ENCODE measurements at places on chromosomes 5 and 9. TPM values are rescaled to one million over a fixed set of nuclear protein-coding genes. Genes with fewer than 3 reads are reported as not detected.

DNA sequence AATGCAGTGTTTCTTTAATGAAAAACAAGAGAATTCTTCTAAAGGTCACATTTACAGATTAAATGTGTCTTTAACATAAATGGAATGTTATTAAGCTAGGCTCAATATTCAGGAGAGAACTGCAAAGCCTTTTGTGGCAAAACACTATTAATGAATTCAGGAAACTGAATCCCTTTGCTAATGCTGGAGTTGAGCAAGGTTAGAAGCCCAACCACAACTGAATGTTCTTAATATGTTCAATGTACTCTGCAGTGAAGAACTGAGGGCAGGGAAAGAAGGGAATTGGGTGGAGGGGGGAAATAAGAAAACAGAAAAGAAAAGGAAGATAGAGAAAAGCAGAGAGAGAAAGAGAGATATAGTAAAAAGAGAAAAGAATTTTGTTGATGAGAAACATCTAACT is 276.7 kb upstream of the TMEM161B start:
- no peak for DNase-seq
- no peak overlapping the region for H3K27ac ChIP-seq

HRCT1 gene
- not detected for total RNA-seq

SPINK4 gene
- not detected for total RNA-seq

- peaks cover 21% of the 10 kb centered on the region for H3K4me1 ChIP-seq
- H3K27me3 ChIP-seq, result no peaks in the 10 kb centered on the region
- H3K27ac ChIP-seq, result no peak overlapping the region
- no peaks in the 10 kb centered on the region for H3K36me3 ChIP-seq
- no peak overlapping the region for H3K4me3 ChIP-seq
These were observed 199.4 kb upstream of the ST8SIA4 start for GRCh38 chr5:101102506-101102905.

GRCh38 chr9:117266855-117267497 is 147.9 kb downstream of the ASTN2 start:
- no peak overlapping the region for H3K4me3 ChIP-seq
- H3K27me3 ChIP-seq, result peaks cover 57% of the 10 kb centered on the region
- DNase-seq, result no peak
- no peaks in the 10 kb centered on the region for H3K36me3 ChIP-seq

CDH10 gene
- total RNA-seq, result 0.22 TPM

PCDHB2 gene
- total RNA-seq, result 23.1 TPM

DNA sequence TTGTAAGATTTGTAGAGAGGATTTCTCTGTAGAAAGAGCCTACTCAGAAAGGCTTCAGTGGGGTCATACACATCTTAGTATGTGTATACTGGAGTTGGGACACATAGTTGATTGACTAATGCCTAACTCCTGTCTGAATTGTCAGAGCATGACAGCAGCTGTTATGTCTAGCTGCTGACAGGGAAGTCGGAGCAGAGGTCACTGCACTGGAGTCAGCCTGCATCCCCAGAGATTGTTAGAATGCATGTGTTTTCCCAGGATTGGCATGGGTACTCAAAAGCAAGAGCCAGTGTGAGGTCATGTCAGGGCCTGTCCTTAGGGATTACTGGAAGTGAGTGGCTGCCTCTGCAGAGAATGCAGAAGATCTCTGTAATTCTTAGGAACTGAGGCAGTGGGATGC is 82.7 kb downstream of the ITGA1 start:
- no peak for DNase-seq
- no peaks in the 10 kb centered on the region for H3K27me3 ChIP-seq

DNA sequence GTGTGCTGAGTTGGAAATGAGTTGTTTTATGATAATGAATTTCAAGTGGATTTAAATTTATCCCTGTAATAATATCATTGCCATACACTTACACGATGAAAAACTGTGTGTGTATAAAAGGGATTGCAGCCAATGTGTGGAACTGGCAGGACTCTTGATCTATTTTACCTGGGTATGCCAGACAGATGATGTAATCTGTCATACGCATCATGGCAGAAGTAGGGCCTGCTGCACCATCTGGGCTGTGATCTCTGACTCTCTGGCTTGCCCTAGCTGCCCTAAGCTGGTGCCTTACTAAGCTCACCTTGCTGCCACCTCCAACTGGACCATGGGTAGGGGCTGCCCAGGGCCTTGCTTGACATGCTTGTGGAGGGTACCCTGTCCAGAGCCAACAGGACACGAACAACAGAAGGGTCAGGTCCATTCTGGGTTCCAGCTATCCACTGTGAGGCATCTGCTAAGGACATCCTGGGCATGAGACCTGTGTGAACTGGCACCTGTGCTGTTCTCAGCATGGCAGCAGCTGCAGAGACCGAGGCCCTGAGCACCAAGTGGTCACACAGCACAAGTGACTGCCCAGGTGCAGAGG is 184.2 kb downstream of the FSTL4 start:
- no peak for DNase-seq
- H3K27ac ChIP-seq, result no peak overlapping the region
- peaks cover 16% of the 10 kb centered on the region for H3K27me3 ChIP-seq
- peaks cover 45% of the 10 kb centered on the region for H3K4me1 ChIP-seq

OXCT1 gene
- 20.9 TPM for total RNA-seq

DNA sequence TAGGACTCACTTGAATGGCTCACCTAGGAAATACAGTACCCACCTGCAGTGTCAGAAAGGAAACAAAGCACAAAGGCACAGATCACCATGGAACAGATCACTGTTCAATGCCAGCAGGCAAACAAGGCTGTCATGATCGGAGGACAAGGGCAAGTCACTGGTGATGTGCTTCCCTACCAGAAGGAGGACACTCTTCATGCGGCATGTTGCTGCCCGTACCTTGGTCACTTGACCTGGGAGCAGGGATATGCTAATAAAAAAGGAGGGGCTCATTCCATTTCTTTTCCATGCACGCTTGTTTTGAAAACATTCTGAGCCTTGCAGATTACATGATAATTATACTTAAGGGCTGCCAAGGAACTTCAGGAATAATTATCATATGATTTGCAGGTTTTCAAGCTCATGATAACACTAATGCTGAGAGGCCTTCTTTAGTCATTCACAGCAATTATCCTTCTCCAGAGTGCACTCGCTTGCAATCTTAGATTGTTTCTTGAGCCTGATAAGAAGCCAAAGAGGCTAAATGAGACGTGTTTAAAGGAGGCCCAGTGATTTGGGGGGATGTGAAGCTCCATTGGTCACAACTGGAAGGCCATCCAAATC is 36.1 kb upstream of the STARD4 start:
- no peak overlapping the region for H3K27ac ChIP-seq
- no peaks in the 10 kb centered on the region for H3K36me3 ChIP-seq
- DNase-seq, result no peak
- H3K27me3 ChIP-seq, result no peaks in the 10 kb centered on the region

All from WTC11 (cell line).